Stimulated activated naive CD4-positive, alpha-beta T cell treated with Interleukin-2 at 50 U/mL for 16 hours (primary cell): ENCODE measurements at places on chromosomes 13 and 19.

GRCh38 chr19:18419699-18420460, 682 bp downstream of the SSBP4 start:
- DNase-seq, result peak; percentile 63

- DNase-seq, result no peak
Measured at GRCh38 chr19:35212241-35212640, 16.3 kb downstream of the FAM187B start.

DNA sequence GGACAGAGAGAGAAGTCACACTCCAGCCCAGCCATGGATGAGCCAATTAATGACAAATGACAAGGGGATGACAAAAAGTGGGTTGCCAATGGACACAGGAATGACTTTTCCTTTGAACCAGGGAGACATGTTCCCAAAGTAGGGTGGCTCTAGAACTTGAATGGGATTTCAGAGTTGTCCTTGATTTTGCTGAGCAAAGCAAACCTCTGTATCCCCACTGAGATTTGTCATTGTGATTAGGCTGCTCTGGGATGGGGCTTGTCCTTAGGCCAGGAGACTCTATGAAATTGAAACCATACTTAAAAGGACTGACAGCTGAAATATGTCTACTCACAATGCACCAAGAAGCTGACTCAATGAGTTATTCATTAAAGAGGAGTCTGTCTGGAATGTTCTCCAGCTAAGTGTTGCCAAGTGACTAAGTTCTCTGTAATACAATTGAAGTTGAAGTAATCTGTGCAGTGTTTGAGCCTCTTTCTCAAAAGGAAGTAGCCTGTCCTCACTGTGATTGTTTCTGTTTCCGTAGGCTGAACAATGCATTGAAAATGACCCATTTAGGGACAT, 69.0 kb upstream of the PCDH9 start:
- no peak for DNase-seq

DNA sequence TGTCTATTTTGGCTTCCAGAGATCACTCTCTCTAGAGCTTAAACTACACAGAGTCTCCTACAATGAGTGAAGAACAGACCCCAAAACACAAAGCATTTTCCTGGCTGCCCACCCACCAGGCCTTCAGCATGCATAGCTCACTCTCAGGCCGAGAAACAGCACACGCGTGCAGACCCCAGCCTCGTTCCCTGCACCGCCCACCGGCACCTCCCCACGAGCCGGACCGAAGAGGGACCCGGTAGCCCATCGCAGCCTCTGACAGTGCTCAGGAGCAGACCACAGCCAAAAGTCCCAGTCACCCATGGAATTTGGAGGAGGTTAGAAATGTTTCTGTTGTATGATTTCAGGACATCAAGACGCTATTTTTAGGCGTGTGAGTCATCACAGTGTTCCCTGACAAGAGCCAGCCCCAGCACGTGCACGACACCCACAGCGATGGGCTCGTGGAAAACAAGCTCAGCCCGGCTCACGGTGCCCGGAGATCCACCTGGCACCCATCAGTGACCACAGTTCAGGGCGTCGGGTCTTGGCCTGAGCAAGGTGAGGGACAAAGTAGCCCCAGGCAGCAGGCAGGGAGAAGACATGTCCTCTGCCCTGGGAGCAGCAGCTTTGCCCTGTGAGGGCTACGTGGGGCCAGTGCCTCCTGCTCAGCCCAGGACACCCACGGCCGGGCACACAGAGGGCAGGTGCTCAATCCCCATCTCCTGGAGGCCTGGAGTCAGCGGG, 50.1 kb upstream of the SPACA7 start:
- DNase-seq, result no peak

DNA sequence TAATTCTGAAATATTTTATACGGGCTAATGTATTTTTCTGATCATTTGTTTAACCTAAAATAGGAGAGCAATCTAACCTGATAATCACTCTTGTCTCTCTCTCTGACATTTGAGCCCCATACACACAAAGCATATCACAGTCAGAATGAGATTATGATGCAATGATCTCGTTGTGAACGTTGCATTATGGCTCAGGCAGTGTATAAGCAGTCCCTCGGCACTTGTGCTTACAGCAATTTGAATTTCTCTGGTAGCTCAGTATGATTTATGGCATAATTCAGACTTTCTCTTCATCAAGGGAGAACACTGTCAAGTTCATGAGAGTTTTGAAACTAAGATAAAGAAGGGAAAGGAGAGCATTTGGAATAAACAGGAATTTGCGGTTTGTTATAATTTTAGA, 256.1 kb downstream of the DACH1 start:
- DNase-seq, result no peak

DNA sequence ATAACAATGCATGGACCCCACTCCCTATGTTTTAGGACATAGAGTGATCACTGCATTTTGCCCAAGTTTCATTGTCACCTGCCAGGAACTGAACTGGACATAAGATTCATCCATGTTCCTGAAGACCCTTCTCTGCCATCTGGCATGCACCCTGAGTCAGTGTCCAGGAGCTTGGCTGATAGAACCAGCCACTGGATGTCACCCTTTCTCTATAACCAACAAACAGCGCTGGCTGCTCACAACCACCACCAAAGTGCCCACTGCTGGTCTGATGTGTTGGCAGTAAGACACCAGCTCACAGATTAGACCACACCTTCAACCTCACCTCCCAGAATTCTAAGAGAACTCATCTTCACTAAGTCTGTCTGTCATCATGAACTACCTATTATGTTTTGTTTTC, 333.4 kb downstream of the ITGBL1 start:
- DNase-seq, result no peak

- no peak for DNase-seq
Measured at GRCh38 chr19:40417643-40417981, 4.4 kb upstream of the PRX start.

DNA sequence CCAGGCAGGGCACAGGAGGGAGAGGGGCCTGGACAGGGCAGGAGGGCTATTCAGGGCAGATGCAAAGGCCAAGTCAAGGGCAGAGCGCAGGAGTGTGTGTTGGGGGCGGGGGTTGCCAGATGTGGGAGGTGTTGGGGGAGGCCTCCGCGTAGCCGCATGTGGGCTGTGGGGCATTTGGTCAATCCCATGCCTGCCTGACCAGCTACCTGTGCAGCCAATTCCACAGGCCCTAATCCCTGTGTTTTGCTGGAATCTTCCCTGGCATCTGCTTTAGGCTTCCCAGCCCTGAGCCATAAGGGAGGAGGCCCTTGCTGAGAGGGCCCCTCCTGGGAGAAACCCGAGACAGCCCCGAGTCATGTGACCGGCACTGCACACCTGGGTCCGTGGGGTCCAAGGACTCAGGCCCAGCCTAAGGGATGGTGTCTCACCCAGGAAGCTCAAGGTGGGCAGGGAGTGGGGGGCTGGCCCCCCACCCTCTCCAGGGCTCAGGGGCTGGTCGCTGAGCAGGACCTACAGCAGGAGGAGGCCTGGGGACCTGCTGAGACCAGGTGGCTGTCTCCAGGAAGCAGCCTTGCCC, 20.3 kb downstream of the RFX1 start:
- DNase-seq, result no peak

DNA sequence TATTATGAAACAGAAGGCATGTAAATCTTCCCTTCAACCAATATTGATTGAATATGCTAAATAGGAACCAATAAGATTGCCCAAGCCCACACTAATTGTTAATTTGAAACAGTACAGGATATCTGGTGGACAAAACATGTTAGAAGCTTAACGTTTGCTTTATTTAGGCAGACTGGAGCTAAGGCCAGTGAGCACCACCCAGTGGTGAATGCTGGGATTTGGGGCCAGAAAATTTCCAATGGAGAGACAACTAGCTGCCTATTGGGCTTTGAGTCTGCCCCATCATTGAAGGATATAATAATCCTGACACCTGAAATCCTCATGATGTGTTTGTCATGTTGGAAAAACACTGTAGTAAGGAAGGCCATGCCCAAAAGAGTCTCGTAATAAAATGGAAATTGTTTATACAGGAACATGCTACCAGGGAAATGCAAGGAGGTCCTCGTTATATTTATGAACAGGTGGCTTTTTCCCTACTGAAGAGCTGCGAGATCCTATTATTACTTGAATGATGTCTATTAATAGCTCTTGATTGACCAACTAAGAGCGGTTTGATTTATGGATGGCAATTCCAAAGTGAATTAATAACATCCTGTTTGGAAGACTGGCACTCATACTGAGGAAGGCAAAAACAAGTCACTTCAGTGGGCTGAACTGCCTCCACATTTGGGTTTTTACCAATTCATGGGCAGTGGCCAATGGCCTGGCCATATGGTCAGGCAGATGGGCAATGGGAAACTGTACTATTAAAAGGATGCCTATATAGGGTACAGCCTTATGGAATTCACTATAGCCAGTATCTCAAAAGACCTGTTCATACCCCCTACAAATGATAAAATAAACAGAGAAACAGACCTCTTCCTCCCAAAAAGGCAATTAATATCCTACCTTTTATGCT, 8.7 kb downstream of the SIGLECL1 start:
- no peak for DNase-seq

DNA sequence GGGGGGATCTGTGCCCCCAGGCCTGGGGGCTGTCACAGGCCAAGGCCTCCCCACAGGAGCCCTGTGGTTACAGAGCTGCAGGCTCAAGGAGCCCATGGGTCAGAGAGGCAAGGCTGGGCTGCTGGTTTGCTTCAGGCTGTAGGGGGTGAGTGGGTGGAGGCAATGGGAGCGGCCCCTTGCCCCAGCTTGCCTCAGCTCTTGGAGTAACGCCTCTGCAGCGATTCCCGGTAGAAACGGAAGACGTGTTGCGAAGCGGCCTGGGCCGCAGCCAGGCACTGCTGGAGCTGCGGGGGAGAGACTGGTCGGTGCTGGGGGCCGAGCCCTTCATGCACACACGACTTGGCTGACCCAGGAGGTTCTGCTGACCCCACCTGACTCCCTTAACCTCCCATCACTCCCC, 10.1 kb downstream of the TMEM91 start:
- no peak for DNase-seq

DNA sequence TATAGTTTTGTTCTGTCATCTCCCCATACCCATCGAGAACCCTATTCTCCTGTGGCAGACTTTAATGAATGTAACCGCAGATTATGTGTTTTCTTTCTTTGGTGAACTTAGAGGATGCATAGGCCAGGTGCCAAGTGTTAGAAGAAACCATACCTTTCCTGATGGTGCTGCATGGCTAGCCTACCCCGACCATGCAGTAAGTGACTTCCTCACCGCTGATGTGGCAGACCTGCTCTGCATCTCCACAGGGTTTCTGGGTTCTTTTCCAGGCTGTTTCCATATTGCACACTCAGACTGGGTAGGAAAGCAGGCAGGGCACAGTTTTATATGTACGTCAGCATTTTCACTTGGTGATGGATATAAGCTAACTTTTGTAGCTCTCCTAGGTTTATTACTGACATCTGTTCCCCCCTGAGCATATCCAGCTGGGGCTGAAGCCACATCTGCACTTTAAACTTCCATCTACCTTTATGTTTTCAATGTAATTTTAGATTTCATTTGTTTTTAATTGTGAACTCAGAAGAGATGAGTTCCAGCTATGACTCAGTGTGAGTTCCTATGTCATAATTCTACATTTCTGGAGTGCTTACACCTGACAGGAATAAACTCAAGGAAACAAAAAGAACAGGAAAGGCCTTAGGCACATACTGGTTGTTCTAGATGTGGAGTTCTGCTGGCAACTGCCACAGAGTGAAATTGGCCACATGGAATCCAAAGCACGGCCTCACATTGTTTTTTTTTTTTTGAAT, 42.3 kb downstream of the LRCH1 start:
- DNase-seq, result no peak

DNA sequence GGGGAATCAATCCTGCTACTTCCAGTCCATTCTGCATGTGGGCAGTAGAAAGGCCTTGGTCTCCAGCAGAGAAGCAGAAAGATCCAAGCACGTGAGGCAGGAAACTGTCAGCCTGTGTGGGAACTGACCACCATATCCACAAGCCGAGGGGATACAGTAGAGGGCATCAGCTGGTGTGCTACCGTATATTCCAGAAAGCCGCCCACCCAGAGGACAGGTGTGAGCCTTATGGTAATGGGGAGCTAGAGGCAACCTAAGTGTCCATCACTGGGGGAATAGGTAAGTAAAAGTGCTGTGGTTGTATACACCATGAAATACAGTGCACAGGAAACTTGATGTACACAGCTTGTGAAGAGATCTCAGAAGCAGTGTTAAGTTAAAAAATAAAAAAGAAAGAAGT, 2.8 kb upstream of the IFNL1 start:
- DNase-seq, result no peak

- DNase-seq, result no peak
Measured at GRCh38 chr13:96075953-96076543, 13.9 kb upstream of the HS6ST3 start.

- no peak for DNase-seq
Measured at GRCh38 chr19:51493776-51494175, 7.8 kb downstream of the SIGLEC12 start.

GRCh38 chr19:45098521-45099466, 5.8 kb downstream of the PPP1R37 start:
- no peak for DNase-seq

DNA sequence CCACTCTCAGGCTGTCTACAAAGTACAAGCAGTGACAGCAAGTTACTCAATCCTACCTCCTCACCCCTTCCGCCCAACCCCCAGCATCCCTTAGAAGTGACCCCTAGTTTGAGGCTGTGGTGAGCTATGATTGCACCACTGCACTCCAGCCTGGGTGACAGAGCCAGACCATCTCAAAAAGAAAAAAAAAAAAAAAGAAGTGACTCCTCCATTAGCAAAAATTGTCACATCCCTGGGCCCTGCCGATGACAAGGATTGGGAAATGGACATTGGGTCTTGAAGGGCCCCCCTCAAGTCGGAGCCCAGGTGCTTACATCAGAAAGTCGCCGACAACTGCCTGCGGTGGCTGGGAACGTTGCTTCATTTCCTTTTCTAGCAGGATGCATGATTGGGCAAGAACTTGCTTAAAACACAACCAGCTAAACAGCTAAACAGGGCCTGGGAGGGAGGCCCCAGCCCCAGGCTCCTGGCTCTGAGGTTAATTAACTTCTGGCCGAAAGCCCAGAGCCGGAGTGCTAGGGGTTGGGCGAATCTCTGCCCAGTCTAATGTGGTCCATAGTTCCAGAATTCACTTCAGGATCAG, 15.3 kb downstream of the RAB3D start:
- peak; percentile 6 for DNase-seq

GRCh38 chr13:21901336-21901735, 230.5 kb downstream of the FGF9 start:
- DNase-seq, result no peak

- no peak for DNase-seq
Measured at GRCh38 chr13:105773863-105774538, 761.5 kb downstream of the EFNB2 start.

- DNase-seq, result no peak
Measured at GRCh38 chr13:79226938-79227337, 179.1 kb downstream of the RBM26 start.

- no peak for DNase-seq
Measured at GRCh38 chr19:37874784-37875183, 31.6 kb downstream of the WDR87 start.

DNA sequence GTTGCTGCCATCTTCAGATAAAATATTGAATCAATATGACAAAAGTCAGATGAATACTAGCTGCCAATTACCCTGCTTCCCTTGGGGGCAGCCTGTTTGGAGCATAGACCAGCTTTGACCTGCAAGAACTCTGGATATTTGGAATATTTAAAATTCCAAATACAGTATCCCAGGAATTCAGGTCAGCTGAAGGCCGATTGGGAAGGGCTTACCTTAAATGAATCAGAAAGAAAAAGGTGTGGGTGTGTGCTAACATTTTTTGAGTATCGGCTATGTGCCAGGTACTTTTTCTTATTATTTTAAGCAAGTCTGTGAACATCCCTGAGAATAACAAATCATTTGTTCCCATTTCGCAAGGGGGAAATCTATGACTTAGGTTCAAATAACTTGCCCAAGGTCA, 1.8 kb upstream of the RUBCNL start:
- no peak for DNase-seq
